ENCODE measurements at places on chromosomes 11 and 22.

- DNase-seq = no peak
Observed at GRCh38 chr22:45805413-45805812, 133.8 kb downstream of the ATXN10 start.

GRCh38 chr11:15288863-15289262 is 174.1 kb downstream of the INSC start:
- no peak for DNase-seq

DNA sequence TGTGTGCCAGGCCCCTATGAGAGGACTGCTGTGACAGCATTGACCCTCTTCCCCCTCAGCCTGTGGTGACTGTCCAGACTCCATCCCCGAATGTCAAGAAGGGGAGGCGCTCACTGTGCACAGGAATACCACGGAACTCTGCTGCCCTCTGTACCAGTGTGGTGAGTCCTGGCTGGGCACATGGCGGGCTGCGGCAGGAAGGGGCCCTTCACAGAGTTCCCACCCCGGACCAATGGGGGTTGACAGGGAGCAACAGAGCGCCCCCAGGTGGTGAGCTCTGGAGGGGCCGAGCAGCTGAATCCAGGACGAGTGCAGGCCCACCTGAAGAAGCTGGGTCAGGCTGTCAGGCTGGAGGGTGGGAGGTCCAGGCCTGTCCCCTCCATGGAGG is 83.8 kb upstream of the MYOD1 start:
- no peak for DNase-seq

DNA sequence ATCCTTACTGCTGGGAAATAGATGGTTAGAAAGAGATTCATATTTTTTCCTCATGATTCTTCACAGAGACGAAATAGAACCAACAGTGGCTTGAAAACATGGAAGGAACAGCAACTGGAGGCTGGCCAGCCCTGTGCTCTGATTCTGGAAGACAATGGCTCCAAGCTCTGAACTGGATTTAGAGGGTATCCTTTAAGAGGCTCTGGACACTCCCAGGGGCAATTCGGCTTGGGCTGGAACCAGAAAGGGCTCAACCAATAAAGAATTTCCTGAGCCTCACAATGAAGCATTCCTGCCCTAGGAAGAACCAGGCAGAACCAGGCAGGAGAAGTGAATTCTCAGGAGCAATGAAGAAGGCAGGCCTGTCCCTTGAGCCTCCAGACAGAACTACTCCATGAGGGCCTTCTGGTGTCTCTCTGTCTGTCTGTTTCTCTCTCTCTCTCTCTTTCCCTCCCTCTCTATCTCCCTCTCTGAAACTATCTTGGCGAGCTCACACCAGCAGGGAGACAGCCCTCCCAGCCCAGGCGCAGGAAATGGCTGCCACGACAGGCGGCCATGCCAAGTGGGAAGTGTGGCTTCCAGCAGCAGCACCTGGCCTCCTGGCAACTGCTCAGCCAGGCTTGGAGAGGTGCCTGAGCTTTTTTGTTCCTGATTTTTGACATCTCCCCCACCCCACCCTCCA is 93.3 kb downstream of the RCN1 start:
- no peak for DNase-seq

GRCh38 chr11:81578571-81578970 is 1155.1 kb downstream of the FAM181B start:
- no peak for DNase-seq

- DNase-seq = no peak
Observed at GRCh38 chr11:120971825-120972224, 52.1 kb upstream of the TBCEL start.

DNA sequence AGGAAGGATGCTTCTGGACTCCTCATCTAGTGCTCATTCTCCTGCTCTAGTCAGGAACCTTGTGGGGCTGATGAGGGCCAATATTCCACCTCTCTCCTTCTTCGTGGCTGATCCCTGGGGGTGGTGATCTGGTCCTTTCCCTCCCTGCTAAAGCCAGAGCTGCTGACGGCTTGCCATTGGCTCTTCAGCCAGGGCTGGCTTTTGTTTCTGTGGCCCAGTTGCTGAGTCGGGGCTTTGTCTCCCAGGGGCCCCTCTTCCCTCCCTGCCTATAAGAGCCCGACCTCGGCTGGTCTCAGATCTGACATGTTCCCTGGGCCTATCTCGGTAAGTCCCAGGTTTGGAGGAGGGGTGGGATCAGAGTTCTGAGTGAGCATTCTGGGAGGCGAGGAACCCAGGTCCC is at the start of gene CRYBA4:
Gene CRYBA4, plus strand, starts transcription at position 301 of the 400 bp plus-strand sequence. CDS start 634 bp downstream, outside the sequence.
- DNase-seq = no peak
